ENCODE measurements at places on chromosomes 5 and 9.

DNA sequence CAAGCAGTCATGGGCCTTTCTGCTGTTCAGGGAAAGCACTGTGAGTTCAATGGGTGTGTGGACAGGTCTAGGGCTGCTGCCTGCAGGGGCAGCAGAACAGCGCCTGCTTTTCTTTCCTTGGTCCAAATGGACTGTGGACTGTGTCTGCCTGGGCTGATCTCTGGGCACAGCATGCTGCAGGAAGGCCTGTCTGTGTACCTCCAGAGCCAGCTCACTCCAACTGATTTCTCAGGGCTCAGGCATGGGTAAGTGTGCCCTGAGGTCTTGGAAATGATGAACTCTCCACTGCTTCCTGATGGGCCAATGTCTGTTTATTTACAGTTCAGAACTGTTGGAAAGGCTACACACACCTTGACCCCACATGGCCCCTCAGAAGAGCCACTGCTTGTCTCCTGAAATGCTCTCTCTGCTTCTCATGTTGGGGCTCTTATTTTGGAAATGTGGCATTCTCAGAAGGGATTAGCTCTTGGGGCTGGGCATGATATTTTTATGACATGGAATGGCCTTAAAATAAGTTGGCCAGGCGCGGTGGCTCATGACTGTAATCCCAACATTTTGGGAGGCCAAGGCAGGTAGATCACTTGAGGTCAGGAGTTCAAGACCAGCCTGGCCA lies 27.0 kb downstream of the SLC22A4 start:
- DNase-seq = no peak

GRCh38 chr5:5671823-5672222 lies 249.3 kb downstream of the ICE1 start:
- no peak for DNase-seq

DNA sequence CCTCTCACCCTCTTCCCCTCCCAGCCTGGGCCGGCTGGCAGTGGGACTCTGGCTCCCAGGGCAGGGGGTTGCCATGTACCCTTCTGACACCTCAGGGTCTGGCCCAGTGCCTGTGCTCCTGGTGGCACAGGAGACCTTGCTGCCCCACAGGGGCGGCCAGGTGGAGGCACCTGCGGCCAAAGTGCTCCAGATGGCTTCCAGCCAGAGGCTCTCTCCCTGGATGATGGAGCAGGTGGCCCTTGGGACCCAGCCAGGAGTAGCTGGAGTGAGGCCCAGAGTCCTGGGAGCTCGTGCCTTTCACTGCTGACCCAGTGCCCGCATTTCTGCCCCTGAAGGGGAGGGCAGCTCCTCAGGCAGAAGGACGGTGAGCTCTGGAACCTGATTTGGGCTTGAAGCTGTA lies 87.3 kb downstream of the NTNG2 start:
- no peak for DNase-seq

- DNase-seq = no peak
Measured at GRCh38 chr5:124705577-124705976, 40.9 kb downstream of the ZNF608 start.

DNA sequence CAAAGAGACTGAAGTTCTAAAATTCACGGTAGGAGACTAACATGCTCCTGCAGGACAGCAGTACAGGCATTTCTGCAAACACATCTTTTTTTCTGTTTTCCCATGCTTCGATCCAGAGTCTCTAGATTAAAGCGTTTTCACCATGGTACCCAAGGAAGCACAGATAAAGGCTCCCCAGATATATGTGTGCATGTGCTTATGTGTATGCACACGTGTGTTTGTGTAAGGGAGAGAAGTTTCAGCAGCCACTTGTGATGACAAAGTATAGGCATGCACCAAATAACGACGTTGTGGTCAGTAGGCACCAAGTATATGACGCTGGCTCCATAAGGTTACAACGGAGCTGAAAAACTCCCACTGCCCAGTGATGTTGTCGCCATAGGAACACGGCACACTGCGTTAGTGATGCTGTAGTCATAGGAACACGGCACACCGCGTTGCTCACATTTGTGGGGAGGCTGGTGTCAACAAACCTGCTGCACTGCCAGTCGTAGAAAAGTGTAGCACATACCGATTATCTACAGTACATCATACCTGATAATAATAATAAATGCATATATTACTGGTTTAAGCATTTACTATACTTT lies 21.7 kb downstream of the MED10 start:
- no peak for DNase-seq

- DNase-seq = no peak
Measured at GRCh38 chr9:90789862-90790261, 11.8 kb upstream of the SYK start.

- DNase-seq = no peak
Measured at GRCh38 chr9:16419124-16419523, 451.3 kb downstream of the BNC2 start.

DNA sequence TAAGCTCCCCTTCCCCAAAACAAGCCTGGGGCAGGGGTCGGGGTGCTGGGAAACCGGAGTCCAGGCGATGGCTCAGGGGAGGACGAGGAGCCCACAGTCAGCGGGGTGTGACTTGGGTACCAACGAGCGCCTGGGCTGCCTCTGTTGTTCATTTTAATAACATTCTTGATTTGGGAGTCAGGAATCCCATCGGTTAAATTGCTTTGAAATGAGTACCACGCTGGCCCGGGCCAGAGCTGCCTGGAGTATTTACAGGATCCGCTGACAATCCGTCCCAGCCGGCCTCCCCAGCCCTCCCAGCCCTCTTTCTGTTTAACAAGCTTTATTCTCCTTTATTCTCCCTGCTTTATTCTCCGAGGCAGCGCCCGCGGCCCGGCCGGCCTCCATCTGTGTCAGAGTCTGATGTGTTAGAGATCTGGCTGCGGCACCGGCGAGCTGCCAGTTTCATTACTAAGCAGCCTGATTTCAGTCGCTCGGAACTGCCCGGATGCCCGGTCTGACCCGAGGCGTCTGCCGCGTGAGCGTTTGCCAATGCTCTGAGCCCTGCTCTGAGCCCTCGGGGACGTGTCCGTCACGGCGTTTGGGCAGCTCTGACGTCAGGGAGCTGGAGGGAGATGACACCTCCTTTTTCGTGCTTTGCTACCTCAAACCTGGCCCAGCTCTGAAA lies 16.5 kb upstream of the QRFP start:
- DNase-seq = peak; percentile 56

GRCh38 chr5:9362600-9362999 lies 183.3 kb downstream of the SEMA5A start:
- DNase-seq = no peak

GRCh38 chr5:159593518-159594073 lies 263.3 kb upstream of the IL12B start:
- no peak for DNase-seq

GRCh38 chr5:18333841-18334240 lies 699.6 kb downstream of the TAF11L14 start:
- DNase-seq = no peak

- no peak for DNase-seq
Measured at GRCh38 chr9:114231273-114231672, 75.9 kb downstream of the COL27A1 start.

GRCh38 chr5:79702606-79703380 lies 13.2 kb downstream of the CMYA5 start:
- peak; percentile 70 for DNase-seq

GRCh38 chr9:69797675-69798074 lies 22.9 kb upstream of the CFAP95 start:
- DNase-seq = no peak
